Mesothelial cell of epicardium (in vitro differentiated cells): ENCODE measurements at places on chromosomes 11 and 22. TPM values are rescaled to one million over a fixed set of nuclear protein-coding genes. Genes with fewer than 3 reads are reported as not detected.

GRCh38 chr11:10638316-10638925, 55.1 kb downstream of the IRAG1 start:
- H3K27me3 ChIP-seq: no peaks in the 10 kb centered on the region
- DNase-seq: no peak
- H3K27ac ChIP-seq: peak overlapping the region; percentile 0
- H3K36me3 ChIP-seq: no peaks in the 10 kb centered on the region
- peaks cover 22% of the 10 kb centered on the region for H3K4me1 ChIP-seq
- no peak overlapping the region for H3K4me3 ChIP-seq

DNA sequence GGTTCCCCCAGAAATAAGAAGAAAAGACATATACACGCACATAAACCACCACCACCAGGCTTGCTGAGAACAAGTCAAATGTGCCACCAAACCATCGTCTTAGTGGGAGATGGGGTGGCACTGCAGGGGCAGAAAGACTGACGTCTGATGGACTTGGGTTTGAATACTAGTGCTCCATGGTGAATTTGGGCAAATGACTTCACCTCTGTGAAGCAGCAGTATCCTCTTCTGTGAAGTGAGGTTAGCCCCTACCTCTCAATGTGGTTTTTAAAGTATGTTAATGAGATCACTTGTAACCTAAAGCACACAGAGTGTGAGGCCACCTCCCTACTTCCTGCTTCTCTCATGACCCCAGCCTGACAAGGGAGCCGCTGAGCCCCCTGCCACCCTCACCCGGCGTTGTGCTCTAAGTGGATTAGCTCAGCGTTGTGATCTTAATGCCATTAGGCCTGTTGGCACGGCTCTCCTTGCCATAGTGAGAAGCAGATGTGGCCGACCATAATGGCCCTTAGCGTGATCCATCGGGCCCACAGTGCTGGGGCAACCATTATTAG, 14.4 kb downstream of the ZBTB16 start:
- peaks cover 78% of the 10 kb centered on the region for H3K27me3 ChIP-seq
- H3K4me1 ChIP-seq: peaks cover 31% of the 10 kb centered on the region
- H3K27ac ChIP-seq: no peak overlapping the region
- no peak overlapping the region for H3K4me3 ChIP-seq

DGAT2 gene
- total RNA-seq: 1.3 TPM in 3 replicates

OR6T1 gene
- not detected in 3 replicates for total RNA-seq
